Germinal center (tissue), 1 donor: ENCODE measurements at places on chromosomes 11 and 22.
A peak's percentile ranks its signal among the peaks of the same experiment; 100 is the strongest.

GRCh38 chr11:113397212-113397611 lies 9.6 kb downstream of the ANKK1 start:
- no peak for DNase-seq

DNA sequence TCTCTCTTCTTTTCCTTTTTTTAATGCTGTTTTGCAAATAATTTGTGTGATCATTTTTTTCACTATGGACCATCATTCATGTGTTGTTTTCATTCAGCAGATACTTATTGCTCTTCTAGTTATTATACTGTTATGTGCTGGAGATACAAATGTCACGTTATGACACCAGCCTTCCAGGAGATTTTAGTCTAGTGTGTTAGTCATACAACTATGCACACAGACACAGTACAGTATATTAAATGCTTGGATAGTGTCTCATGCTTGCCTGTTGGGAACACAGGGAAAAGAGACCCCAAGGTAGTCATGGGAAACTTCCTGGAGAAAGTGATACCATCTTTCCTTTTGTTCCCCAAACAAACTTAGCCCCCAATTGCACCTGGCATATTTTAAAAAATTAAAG lies 116.1 kb downstream of the UVRAG start:
- DNase-seq: no peak

- DNase-seq: no peak
Observed at GRCh38 chr22:28900379-28900925, 17.1 kb downstream of the ZNRF3 start.

GRCh38 chr22:45229181-45229580 lies 11.5 kb downstream of the KIAA0930 start:
- no peak for DNase-seq

- DNase-seq: no peak
Observed at GRCh38 chr11:122917311-122917710, 34.8 kb downstream of the JHY start.

GRCh38 chr11:75490221-75491181 lies 35.2 kb downstream of the GDPD5 start:
- DNase-seq: no peak

DNA sequence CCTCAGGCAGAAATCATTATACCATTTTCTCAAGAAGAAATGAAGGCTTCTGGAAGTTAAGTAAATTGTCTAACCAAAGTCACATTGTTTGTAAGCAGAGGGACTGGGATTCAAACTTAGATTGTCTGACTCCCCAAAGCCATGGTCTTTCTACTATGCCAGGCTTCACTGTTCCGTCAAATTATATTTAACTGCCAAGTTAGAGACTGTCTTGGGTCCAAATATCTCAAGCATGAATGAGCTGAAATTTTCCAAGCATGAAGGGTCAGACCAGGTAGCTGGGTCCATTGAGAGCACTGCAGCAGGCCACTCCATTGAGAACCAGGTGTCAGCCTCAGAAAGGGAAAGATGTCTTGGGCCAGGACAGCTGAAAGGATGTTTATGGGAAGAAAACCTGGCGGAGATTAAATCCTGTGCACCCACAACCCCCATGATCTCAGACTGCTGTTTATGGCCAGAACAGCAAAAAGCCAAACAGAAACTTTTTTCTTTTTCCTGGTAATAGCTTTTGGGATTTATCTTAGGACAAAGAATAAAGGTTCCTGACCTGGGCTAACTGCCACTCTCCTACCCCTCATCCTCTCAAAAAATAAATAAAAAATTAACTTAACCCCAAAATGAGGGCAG lies 612.3 kb downstream of the INSC start:
- no peak for DNase-seq

GRCh38 chr11:95375451-95375850 lies 144.4 kb upstream of the SESN3 start:
- no peak for DNase-seq

DNA sequence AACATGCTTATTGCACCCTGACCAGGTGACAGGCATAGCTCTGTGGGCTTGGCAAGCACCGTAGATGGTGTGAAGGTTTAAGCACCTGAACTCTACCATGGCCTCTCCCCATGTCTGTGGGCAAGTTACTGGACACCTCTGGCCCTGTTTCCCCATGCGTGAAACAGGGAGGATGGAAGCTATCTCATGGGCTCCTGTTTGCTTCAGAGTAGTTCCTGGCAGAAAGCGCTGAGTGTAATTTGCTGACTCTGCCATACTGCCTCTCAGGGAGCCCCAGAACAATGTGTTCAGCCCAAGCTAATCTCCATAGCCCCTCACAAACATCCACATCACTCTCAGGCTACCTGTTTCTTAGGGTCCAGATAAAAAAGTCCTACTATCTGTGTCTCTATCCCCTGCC lies 2.4 kb downstream of the CBX6 start:
- DNase-seq: no peak

GRCh38 chr22:16963189-16963945 lies 44.7 kb downstream of the GAB4 start:
- no peak for DNase-seq

DNA sequence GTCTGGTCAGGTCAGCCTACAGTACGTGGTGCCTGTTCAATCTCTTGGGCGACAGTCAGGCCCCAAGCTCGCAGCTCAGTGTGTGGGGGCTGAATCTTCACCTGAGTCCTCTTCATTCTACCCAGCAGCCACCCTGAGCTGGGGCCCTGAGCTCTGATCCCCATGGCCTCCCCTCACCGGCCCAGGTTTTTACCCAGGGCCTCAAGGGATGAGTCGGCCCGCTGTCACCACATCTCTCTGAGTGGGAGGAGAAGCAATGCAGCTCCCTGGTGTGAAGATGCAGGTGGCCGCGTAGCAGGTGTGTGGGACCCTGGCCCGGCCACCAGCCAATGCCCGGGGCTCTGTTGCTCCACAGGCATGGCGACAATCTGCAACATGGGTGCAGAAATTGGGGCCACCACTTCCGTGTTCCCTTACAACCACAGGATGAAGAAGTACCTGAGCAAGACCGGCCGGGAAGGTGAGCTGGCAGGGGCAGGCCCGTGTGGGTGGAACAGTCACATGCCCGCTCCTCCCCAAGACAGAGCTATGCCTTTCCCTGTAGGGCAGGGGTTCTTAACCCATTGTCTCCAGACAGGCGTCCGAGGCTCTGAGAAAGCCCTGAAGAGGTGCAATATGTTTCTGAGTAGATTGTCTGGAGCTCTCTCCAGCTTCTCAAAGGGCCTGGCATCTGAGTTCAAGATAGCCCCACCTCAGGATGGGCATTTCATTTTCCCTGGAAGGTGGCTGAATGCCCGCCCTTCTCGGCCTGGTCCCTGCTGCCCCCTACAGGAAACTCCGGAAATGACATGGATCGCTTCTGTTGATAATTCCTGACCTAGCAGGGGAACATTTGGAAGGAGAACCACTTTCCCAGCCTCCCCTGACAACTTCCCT lies 26.9 kb downstream of the POLR3H start:
- no peak for DNase-seq

DNA sequence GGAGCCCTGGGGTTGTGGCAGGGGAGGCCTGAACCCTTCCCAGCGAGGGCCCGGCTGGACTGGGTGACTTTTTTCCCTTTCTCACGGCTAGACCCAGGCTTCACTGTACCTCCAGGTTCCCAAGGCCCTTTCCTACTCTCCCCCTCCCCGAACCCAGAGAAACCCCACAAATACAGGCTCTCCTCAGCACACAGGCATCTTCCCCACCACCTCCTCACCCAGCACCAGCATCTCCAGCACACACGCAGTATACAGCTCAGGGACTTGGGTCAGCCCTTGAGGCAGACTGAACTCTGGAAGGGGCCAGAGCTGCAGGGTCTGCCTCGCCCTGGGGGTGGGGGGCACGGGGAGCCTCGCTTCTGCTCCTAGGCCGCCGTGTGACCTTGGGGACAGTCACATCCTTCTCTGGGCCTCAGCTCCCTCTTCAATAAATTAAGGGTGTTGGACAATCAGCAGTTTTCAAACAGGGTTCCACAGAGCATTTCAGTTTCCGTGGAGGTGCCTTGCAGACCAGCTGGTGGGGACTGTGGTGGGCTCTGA lies 4.5 kb downstream of the TMPRSS13 start:
- no peak for DNase-seq

DNA sequence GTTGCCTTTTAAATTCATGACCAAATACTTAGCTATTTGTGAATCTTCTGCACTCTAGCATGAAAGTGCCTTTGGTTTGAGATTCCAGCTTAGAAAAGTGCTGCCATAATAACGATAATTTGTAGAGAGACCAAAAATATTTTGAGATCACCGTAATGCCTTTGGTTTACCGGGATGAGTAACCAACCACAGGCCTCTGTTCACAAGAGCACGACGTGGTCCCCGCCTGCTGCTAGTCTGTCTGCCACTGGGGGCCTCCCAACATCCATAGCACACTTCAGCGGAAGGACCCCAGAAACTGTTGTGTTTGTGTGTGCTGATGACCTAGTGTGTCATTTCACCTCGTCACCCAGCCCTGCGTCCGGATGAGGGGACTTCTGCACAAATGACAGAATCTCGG lies 67.0 kb upstream of the RASSF10 start:
- DNase-seq: no peak

- DNase-seq: no peak
Observed at GRCh38 chr11:72429626-72430025, 4.7 kb downstream of the CLPB start.

- no peak for DNase-seq
Observed at GRCh38 chr11:28457481-28458065, 349.4 kb downstream of the METTL15 start.

- peak; percentile 13 for DNase-seq
Observed at GRCh38 chr22:32926600-32926999, 125.1 kb downstream of the TIMP3 start.

- DNase-seq: no peak
Observed at GRCh38 chr22:28943501-28943879, 60.1 kb downstream of the ZNRF3 start.

DNA sequence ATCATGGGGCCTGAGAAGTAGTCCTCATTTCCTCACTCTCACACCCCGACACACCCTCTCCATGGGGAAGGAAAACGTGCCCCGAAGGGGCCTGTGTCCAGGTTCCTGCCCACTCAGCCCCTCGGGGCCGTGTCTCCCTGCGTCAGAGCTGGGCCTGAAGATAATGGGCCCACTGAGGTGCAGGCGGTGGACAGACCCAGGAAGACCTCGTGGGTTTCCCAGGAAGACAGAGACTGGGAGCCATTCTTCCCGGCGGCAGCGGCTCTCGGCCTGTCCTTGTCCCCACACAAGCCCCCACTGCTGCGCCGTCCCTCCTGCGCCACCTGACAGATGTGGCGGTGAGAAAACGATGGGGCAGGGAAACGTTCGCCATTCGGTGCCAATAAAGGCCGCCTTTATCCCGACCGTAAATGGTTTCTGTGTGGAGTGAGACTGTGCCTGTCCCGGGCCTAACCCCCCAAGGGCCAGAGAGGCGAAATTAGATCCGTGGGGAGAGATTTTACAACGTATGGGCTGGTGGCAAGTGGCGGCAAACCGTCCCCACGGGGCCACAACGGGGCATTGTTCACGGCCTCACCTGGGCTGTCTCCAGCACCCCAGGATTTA lies 89.0 kb downstream of the CDKN1C start:
- DNase-seq: no peak

DNA sequence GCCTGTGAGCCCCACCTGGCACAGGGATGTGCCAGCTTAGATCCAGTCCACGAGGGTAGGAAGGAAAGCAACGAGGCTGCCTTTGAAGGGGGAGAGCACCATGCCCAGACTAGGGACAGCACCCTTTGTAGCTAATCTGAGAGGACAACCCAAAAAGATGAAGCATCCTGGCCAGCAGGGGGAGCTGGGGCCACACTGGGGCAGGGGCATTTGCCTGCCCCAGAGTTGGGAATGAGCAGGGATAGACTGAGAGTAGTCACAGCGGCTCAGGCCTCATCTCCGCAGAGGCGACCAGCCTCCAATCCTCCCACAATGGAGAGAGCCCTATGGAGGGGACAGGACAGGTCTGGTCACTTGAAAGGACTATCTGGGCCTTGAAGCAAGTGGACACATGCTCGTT lies 16.4 kb downstream of the LMO1 start:
- DNase-seq: no peak
